Fibroblast of skin of abdomen (primary cell): ENCODE measurements at places on chromosomes 7 and 10.

DNA sequence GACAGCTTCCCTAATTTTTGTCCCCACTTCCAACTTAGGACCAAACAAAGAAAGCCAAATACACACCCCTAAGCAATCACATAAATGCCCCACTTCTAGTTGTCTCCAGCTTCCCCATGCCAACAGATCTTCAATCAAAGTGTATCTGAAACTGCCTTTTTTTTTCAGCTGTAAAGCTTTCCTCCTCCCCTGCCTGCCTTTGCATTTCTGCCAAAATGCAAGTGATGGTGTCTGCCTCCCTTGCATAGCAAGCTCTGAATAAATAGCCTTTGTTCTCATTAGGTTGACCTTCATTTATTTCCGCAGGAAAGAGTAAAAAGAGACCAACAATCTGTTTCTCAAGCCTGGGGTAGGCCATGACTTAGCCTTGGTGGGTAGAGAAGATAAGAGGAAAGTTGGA is 459.4 kb downstream of the GPAM start:
- no peak for DNase-seq

GRCh38 chr7:155357573-155358041 is 59.9 kb downstream of the INSIG1 start:
- no peak for DNase-seq

DNA sequence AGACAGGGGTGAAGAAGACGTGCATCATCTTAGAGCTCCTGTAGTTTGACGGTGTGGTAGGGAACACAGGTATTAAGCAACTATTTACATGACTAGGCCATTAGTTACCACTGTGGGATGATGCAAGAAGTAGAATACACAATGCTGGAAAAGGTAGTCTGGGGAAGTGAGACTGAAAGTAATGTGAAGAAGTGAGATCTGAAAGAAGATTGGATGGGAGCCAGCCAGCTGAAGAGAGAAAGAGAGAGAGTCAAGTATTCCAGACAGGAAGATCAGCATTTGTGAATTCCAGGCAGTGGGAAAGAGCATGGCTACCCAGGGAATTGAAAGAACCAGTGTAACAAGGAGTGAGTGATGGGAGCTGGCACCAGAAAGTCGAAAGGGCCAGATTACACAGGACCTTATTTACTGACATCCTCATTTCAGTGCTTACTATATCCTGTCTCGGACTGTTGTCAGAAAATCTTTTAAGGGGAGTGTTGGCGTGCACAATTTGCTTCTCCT is 4.0 kb upstream of the CFAP58 start:
- DNase-seq, result peak; percentile 73

GRCh38 chr10:89367529-89367928 is 10.3 kb upstream of the IFIT1B start:
- DNase-seq, result no peak

- DNase-seq, result peak; percentile 93
Observed at GRCh38 chr10:13717936-13718772, 131.4 kb downstream of the PRPF18 start.

- DNase-seq, result peak; percentile 64
Observed at GRCh38 chr7:128067983-128068382, 36.7 kb upstream of the LRRC4 start.

GRCh38 chr7:140671966-140672365 is 779 bp upstream of the ADCK2 start:
- no peak for DNase-seq

- DNase-seq, result no peak
Observed at GRCh38 chr10:132602614-132603013, 65.0 kb downstream of the INPP5A start.

GRCh38 chr7:43501870-43502269 is 81.0 kb upstream of the STK17A start:
- peak; percentile 85 for DNase-seq

GRCh38 chr7:3309140-3309539 is 8.1 kb downstream of the SDK1 start:
- DNase-seq, result peak; percentile 30

DNA sequence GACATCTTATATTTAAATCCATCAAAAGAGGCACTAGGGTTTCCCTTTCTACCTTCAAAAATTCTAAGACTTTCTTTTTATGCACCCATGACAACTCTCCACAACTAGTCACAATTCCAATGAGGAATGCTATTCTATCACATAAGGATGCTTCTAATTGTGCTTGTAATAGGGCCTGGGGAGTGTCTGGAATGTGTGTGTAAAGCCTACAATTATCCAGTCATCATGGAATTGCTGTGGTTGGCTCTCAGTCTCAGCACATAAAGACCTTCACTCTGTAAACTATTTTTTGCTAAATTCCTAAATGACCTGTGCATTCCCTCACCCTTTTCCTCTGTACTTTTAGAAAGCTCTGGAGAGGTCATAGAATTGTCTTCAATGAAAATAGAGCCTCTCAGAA is 86.7 kb downstream of the EPDR1 start:
- DNase-seq, result no peak

GRCh38 chr7:30707391-30708357 is 25.4 kb upstream of the CRHR2 start:
- no peak for DNase-seq

- DNase-seq, result no peak
Observed at GRCh38 chr10:71923138-71923692, 41.0 kb upstream of the CHST3 start.

DNA sequence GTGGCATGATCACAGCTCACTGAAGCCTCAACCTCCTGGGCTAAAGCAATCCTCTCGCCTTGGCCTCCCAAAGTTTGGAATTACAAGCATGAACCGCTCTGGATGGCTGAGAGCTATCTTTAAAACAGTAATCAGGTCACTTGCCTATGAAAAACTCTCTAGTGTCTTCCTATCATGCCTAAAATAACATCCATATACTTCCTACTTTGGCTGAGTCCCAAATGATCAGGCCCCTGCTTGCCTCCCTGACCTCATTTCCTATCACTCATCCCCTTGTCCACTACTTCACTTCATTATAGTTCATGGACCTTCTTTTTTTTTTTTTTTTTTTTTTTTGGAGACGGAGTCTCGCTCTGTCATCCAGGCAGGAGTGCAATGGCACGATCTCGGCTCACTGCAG is 28.0 kb downstream of the SEPTIN7 start:
- DNase-seq, result no peak

DNA sequence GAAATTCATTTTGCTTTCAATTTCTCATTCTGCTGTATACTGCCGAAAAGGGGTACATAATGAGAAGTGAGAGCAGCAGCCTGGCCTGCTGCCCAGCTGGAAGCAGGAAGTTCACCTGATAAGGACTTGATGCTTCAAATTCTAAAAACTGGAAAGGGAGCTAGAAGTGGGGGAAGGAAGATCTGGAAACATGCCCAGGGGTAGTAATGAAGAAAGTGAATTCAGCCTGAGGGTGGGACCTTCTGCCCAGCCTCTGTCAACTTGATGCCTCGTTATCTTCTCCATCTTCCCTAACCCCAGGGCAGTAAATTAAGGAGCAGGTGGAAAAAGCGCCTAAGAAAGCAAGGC is 69.4 kb downstream of the ARMH3 start:
- no peak for DNase-seq

DNA sequence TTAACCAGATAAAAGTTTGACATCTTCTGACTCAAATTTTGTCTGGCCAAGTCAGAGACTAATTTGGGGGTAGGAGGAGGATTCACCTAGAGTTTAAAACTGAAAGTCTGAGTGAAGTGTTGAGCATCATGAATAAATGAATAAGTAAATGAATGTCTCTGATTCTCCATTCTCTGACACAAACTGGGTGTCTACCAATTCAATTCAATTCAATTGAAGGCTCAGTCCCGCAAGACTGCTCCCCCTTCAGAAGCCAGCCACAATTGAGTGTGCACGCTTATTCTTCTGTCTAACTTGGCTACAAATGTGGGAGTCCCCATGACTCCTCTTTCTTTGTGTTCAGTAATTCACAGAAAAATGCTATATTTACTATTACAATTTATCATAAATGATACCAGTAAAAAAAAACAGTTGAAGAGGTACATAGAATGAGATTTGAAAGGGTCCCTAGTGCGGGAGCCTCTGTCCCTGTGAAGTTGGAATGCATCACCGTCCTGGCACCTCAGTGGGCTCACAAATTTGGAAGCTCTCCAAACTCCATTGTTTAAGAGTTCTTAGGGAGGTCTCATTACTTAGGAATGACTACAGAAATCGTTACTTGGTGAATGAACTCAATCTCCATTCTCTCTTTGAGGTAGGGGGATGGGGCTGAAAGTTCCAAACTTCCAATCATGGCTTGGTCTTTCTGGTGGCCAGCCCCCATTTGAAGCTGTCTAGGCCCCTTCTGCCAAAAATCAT is 243.7 kb upstream of the PHYHIPL start:
- peak; percentile 76 for DNase-seq
